AG20443 (cell line): ENCODE measurements at places on chromosomes 7 and 10.

GRCh38 chr10:131947631-131948347 lies 33.9 kb downstream of the BNIP3 start:
- peak; percentile 52 for DNase-seq

- peak; percentile 61 for DNase-seq
These were observed 87.8 kb downstream of the BTRC start for GRCh38 chr10:101441541-101442455.

GRCh38 chr10:118531105-118531852 lies 64.2 kb downstream of the PRLHR start:
- DNase-seq: peak; percentile 56

GRCh38 chr10:95297402-95297801 lies 6.6 kb upstream of the PDLIM1 start:
- DNase-seq: no peak
